Stimulated activated CD8-positive, alpha-beta memory T cell treated with anti-CD3 and anti-CD28 coated beads, Interleukin-7, amount 100 ng/mL, for 24 hours (primary cell): ENCODE measurements at places on chromosomes 1 and 21.

DNA sequence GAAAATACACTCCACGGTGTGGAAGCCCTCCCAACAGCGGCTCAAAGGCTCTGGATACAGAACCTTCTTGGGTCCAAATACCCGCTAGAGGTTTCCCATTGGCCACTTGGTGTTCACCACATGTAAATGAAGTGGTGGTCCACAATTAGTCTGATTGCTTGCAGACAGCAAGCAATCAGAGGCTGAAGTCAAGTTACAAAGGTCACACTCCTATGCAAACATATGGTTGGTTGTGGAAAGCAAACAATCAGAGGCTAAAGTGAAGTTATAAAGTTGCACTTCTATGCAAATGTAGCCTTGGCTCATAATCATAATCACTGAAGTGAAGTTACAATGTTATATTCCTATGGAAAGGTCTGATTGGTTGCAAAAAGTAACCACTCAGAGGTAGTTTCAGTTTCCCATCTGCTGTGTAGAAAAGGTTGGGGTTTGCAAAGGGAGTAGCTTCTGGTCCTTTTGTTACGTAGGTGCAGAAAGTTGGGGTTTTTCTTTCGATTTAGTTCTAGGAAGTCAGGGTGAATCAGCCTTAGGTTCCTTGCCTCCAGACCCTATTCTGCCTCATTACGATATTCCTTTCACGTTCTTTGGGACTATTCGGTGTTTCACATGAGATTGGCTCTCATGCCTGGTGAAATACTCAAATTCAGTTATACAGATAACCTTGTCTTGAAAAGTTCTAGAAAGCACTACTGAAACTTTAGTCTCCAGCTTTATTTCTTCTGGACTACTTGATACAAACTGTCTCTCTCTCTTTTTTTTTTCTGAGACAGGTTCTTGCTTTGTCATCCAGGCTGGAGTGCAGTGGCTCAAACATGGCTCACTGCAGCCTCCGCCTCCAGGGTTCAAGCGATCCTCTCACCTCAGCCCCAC is 36.7 kb upstream of the MTF2 start:
- DNase-seq: no peak

DNA sequence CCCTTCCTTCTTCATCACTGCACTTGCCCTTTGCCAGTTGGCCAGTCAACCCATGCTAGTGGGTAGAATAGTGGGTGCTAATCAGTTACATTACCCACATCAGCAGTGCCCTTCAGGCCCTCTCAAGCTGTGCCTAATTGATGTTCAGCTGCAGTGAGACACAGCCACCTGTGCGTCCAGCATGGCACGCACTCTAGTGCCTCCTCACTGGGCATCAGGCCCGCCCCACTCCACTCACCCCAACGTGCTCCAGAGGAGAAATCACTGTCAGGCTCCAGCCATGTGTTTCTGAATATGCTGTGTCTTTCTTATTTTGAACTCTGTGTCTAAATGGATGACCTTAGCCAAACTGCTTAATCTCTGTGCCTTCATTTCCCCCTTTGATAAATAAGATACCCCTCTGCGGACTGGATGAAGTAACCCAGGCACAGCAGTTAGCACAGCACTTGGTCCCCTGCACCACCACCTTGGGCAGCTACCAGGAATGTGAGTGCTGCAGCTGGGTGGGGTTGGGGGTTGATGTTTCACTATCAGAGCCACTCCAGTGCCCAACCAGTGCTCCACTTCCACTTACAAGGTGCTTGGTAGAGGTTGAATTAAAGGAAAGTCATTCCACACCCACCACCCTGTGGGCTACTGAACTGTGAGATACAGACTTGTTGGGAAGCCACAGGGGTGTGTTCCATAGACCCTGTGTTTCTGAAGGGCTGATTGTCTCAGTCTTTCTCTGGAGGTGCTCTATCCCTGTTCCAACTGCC is 8.9 kb upstream of the ADORA3 start:
- no peak for DNase-seq

DNA sequence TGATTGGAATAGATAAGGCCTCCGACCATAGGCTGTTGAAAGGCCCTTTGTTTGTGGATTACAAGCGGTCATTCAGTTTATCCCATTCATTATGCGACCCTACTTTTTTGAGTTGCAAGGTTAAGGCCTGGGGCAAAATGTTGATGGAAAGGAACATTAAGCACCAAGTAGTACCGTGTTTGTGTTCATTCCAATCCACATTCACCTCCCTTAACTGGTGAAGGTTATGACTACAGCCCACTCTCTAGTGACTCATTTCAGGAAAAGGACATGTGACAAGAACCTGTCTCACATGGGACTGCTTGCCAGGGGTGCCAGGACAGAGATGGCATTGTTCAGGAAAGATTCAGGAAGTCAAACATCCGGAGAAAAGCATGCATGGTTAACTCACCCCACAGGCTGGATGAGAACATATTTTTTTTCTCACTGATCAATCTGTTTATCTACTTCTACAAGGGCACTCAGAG is 81.6 kb downstream of the CD58 start:
- DNase-seq: no peak

GRCh38 chr1:97204468-97204867 is 482.9 kb downstream of the PTBP2 start:
- no peak for DNase-seq

- no peak for DNase-seq
These were observed 62.9 kb downstream of the PPP1R12B start for GRCh38 chr1:202411422-202411821.

DNA sequence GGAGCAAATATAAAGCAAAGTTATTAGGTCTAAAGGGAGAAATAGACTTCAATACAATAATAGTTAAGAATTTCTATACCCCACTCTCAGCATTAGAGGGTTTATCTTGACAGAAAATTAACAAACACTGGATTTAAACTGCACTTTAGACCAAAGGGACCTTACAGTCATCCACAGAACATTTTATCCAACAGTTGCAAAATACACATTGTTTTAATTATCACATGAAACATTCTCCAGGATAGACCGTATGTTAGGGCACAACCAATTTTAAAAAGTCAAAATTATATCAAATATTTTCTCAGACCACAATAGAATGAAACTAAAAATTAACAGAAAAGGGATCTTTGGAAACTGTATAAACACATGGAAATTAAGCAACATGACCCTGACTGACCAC is 384.5 kb upstream of the C1orf87 start:
- DNase-seq: no peak

- DNase-seq: no peak
These were observed 730 bp downstream of the NOS1AP start for GRCh38 chr1:162070094-162070748.

DNA sequence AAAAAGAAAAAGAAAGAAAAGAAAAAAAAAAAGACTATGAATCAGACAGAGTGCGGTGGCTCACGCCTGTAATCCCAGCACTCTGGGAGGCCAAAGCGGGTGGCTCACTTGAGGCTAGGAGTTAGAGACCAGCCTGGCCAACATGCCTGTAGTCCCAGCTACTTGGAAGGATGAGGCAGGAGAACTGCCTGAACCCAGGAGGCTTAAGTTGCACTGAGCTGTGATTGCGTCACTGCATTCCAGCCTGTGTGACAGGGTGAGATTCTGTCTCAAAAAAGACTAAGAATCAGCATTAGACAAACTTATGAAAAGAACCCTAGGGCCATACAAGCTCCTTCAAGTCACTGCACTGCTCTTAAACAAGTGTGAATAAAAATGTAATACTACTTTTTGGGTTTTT is 16.9 kb downstream of the PSMB4 start:
- DNase-seq: no peak

- DNase-seq: peak; percentile 10
These were observed 612.9 kb downstream of the PTPRU start for GRCh38 chr1:29849038-29849750.

DNA sequence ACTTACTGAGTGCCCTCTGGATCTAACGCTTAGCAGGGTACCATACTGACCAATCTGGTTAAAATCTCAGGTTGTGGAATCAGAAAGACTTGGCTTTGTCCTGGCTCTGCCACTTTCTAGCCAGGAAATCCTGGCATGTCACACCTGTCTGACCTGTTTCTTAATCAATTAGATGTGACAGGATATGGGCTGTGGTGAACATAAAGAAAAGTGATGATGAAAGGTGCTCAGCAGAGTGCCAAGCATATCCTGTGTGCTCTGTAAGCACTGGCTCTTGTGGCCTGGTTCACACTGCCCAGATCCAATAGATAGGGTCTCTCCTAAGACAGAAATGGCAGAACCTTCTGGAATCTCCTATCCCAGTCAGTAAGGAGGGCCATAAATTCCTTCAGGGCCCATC is 53.9 kb downstream of the PHC2 start:
- DNase-seq: no peak

DNA sequence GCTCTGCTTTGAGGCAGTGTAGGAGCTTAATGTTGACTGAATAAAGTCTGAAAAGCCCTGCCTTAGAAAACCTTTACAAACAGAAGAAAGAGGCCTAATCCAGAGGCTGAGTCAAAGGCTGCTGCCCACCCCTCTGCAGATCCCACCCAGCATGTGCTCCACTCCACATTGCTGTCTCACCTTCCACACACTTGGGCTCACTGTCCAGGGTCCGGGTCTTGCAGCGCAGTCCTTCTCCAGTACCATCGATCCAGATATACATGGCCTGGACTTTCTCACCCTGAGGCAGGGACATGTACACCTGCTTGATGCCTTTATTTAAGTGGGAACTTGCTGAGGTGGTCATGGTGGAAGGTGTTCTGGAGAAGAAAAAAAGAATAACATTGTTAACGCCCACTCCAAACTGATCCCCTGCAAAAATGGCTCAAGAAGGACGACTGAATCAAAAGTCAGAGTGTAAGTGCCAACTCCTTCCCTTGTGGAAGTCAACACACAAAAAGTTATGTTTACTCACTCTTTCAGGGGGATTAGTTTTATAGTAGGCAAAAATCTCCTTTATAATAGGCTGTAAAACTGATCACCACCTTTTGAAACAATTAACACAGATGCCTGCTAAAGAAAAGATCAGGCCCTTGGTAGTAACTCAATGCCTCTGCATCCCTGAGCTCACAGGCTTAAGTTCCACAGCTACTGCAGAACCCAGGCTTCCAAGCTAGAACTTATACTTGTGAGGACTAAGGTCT is 3.0 kb downstream of the GLUL start:
- DNase-seq: no peak

- no peak for DNase-seq
These were observed 22.1 kb upstream of the TDRD10 start for GRCh38 chr1:154479764-154480421.

DNA sequence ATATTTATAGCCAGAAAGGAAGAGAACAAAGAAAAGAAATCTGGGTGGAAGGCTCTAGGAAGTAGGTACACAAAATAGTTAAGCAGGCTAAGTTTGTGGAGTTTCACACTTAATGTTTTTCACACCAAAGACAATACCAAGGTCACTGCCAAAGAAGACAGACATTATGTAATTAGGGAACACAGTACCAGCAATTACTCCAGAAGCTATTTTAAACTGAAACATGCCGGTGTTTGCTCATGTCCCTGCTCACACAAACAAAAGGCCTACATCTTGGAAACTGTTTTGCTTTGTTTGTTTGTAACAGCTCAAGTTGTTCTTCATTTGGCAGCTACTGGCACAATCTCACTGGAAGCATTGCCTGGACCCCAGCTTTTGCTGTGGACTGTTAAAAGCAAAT is 88.5 kb upstream of the DAB1 start:
- DNase-seq: no peak

DNA sequence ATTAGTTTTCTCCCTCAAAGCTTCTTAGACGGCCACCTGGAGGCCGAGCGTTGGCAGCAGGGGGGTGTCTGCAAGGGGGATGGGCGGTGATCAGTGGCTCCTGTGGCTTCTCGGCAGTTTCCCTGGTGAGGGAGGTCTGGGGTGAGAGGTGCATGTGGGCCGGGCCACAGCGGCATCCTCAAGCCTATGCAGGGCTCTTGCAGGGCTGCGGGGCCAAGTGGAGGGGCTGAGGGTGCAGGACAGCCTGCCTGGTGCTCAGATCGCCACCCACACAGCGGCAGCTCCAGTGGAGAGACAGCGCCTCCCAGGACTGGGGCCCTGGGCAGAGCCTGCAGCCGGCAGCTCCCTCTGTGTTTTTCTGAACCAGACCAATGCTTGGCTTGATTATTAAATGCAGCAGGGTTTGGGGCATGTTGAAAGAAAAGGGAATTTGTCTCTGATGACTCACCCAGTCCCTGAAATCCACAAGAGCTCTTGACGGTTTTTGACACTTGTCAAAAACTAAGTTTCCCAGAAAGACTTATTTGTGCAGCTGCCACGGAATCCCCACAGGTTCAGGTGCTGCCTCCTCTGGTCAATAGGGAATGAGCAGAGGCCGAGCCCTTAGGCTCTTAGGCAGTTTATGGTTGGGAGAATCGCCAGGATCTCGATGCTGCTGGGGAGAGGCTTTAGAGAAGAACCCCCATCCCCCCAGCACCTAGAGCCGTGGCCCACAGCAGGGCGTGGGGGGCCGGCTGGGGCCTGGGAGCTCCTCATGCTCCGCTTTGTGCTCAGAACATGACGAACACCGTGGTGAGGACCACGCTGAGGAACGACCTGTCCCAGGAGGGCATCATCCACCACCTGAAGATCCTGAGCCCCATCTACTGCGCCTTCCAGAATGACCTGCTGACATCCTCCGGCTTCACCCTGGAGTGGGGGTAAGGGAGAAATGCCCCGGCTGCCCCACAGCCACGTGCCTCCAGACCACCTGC is 54.7 kb downstream of the UMODL1 start:
- no peak for DNase-seq

GRCh38 chr1:64502083-64502482 is 32.2 kb downstream of the CACHD1 start:
- no peak for DNase-seq

GRCh38 chr1:55050283-55050682 is 10.9 kb downstream of the PCSK9 start:
- DNase-seq: no peak

DNA sequence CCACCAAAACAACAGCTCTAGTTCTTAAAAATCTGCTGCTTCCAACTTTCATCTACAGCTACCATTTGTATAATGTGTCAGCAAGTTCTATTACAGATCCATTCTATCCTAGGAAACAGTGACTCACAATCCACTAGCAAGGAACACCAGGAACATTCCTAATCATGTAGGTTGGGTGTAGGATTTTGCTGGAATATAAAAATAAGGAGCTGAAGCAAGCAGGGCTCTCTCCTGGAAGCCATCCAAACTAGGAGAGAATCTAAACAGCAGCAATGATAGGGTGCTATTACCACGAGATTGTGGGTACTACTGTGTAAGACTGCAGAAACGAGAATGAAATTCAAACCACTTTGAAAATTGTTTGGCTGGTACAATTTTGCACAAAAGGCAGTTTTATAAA is 135.0 kb downstream of the PTPN14 start:
- no peak for DNase-seq

DNA sequence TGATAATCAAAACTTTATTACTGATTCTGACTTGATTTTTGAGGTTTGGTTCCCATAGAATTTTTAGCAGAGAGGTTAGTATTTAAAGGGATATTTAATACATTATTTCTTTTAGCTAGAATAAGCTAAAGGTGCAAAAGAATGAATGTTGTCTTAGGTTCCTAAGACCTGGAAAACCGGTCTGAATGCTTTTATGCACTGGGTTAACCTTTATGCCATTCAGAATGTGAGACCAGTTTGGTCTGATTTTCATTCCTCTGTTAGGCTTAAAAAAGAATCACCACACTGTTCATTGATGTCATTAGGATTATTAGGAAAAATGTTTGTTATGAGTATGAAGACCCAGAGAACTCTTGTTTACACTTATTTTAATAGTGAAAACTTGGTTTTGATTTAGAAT is 30.1 kb downstream of the RAP1A start:
- DNase-seq: no peak

- no peak for DNase-seq
These were observed 293.7 kb downstream of the PCP4 start for GRCh38 chr21:40160911-40161310.
